Neural progenitor cell (in vitro differentiated cells): ENCODE measurements at places on chromosomes 16 and 17. TPM values are rescaled to one million over a fixed set of nuclear protein-coding genes. Genes with fewer than 3 reads are reported as not detected.
A peak's percentile ranks its signal among the peaks of the same experiment; 100 is the strongest.

DNA sequence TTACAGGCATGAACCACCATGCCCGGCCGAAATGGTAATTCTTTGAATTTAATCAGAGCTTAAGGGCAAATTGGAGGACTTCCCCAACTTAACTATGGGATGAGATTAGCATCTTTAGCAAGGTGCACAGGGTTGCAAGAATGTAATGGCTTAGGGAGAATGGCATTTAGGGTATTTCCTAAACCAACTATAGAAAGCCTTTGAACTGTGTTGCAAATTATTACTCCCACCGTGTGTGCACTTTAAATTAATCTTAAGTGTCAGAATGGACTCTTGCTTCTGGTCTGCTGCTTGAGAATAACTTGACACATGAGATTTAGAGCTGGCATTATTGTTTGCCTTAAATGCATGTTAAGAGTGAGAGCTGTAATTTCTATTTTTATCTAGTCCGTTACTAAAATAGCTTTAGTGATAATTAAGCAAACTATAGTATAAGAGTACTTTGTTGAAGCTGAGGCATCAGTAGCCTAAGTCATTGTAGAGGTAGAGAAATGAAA lies 59.8 kb downstream of the TUBD1 start:
- no peaks in the 10 kb centered on the region for H3K36me3 ChIP-seq
- no peaks in the 10 kb centered on the region for H3K27me3 ChIP-seq
- no peak overlapping the region for H3K4me3 ChIP-seq

DNA sequence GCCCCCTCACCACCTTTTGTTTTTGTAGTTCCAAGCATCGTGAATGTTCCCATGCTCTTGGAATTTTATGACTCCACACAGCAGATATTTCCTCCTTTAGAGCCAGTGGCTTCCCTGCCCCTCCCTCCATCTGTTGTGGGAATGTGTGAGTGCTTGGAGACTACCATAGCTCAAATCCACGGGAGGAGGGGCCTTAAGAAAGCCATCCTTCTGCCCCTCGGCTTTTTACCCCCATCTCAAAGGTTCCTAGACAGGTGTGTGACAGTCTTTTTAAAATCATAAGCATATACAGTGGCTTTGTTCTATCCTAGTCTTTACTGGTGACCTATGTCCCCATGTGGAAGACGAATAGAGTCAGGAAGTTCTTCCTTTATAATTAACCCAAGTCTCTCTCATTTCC lies 47.2 kb downstream of the YPEL2 start:
- no peaks in the 10 kb centered on the region for H3K27me3 ChIP-seq
- no peak overlapping the region for H3K4me3 ChIP-seq
- peaks cover 5% of the 10 kb centered on the region for H3K4me1 ChIP-seq
- no peaks in the 10 kb centered on the region for H3K36me3 ChIP-seq
- no peak for DNase-seq

DNA sequence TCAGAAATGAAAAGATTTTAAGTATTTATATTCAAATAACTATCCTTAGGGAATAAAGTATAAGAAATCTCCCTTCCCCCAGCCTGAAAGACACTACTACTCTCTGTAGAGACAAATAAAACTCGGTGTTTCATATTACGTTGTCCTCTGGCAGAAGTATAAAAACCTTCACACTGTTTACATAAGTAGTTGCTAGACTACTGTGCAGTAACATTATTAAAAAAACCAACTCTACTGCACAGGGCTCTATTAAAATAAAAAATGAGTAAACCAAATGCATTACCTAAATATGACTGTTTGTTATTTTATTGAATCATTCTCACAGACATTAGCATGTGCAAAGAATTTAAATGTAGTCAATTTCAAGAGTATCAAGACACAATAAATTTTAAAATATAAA lies 67.4 kb downstream of the MED13 start:
- H3K4me3 ChIP-seq = no peak overlapping the region
- H3K4me1 ChIP-seq = no peaks in the 10 kb centered on the region
- no peak for DNase-seq
- H3K27me3 ChIP-seq = no peaks in the 10 kb centered on the region
- no peak overlapping the region for H3K27ac ChIP-seq
- H3K36me3 ChIP-seq = peaks cover 14% of the 10 kb centered on the region

GRCh38 chr17:28996554-28997096 lies 9.2 kb downstream of the SEZ6 start:
- peaks cover 26% of the 10 kb centered on the region for H3K4me1 ChIP-seq
- peak; percentile 41 for DNase-seq
- H3K36me3 ChIP-seq = no peaks in the 10 kb centered on the region
- H3K27me3 ChIP-seq = no peaks in the 10 kb centered on the region
- no peak overlapping the region for H3K4me3 ChIP-seq

- H3K4me3 ChIP-seq = no peak overlapping the region
- peaks cover 14% of the 10 kb centered on the region for H3K36me3 ChIP-seq
- H3K4me1 ChIP-seq = no peaks in the 10 kb centered on the region
- H3K27ac ChIP-seq = no peak overlapping the region
- no peak for DNase-seq
- H3K27me3 ChIP-seq = no peaks in the 10 kb centered on the region
These were observed 130.6 kb downstream of the NLK start for GRCh38 chr17:28173031-28173561.

DNA sequence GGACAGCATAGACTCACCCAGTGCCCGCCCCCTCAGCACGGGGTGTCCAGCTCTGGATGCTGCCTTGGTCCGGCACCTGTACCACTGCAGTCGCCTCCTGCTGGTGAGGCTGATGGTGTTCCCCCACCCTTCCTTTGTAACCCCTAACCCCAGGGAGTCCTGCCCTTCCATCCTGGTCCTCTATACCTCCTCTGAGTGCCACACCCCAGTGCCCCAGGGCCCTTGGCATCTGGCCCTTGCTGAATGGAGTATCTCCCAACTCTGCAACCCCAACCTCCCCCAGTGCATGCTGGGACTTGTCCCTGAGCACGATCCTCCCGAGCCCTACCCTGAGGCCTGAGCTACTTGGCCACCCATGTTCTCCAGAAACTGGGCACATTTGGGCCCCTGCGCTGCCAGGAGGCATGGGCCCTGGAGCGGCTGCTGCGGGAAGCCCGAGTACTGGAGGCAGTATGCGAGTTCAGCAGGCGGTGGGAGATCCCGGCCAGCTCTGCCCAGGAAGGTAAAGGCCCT lies 15.8 kb downstream of the RIPOR1 start:
- peaks cover 11% of the 10 kb centered on the region for H3K27me3 ChIP-seq
- no peak overlapping the region for H3K4me3 ChIP-seq
- no peaks in the 10 kb centered on the region for H3K4me1 ChIP-seq
- H3K36me3 ChIP-seq = no peaks in the 10 kb centered on the region
- DNase-seq = no peak

DNA sequence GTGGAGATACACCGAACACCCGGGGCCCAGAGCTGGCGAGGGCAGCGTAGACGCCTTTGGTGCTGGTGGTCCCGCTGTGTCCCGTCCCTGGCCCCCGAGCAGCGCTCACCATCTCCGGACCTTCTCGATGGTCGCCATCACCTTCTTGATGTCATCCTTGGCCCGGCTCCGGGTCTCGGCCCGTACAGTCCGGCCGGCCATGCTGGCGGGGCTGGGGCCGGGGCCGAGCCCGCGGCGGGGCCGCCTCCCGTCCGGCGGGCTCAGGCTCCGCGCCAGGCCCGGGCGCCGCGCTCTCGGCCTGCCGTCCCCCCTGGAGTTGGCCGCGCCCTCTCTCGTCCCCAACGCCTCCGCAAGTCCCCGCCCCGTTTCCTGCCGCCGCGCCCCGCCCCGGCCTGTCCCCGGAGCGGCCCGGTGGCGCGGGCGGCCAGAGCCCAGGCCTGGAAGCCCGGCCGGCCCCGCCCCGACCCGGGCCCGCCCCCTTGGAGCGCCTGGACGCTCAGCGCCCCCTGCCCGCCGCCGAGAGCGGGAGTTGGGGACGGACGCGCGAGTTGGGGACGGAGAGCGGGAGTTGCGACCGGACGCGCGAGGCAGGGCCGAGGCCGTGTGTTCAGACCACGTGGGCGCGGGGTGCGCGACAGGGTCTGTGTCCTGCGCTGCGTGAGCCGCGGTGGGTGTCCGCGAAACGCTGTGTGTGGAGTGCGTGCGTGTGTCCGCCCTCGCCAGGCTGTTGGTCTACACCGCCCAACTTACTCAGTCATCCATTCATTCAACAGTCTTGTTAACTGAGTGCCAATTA lies at the start of gene BCL7C:
Gene BCL7C (minus strand): TSS at position 334 of the 796 bp plus-strand sequence. CDS start 133 bp downstream, at position 201.
- H3K4me1 ChIP-seq = peaks cover 16% of the 10 kb centered on the region
- no peak within 1 kb of the TSS for H3K27ac ChIP-seq
- peak within 1 kb of the TSS; percentile 71 for H3K4me3 ChIP-seq
- no peaks in the 10 kb centered on the region for H3K36me3 ChIP-seq
- peaks cover 12% of the 10 kb centered on the region for H3K27me3 ChIP-seq
- DNase-seq = peak; percentile 98

GRCh38 chr17:67467500-67468455 lies 90.7 kb downstream of the PITPNC1 start:
- no peak for DNase-seq
- H3K27me3 ChIP-seq = no peaks in the 10 kb centered on the region
- H3K4me3 ChIP-seq = no peak overlapping the region
- peaks cover 14% of the 10 kb centered on the region for H3K4me1 ChIP-seq

- no peak overlapping the region for H3K4me3 ChIP-seq
- no peaks in the 10 kb centered on the region for H3K36me3 ChIP-seq
- no peak overlapping the region for H3K27ac ChIP-seq
- H3K4me1 ChIP-seq = no peaks in the 10 kb centered on the region
These were observed 14.2 kb upstream of the NLRC3 start for GRCh38 chr16:3591436-3591803.

GRCh38 chr17:65527381-65527780 lies 34.1 kb downstream of the AXIN2 start:
- H3K27ac ChIP-seq = no peak overlapping the region
- no peak for DNase-seq
- peaks cover 28% of the 10 kb centered on the region for H3K4me1 ChIP-seq
- no peaks in the 10 kb centered on the region for H3K27me3 ChIP-seq
- H3K4me3 ChIP-seq = no peak overlapping the region

- H3K36me3 ChIP-seq = no peaks in the 10 kb centered on the region
- H3K27ac ChIP-seq = no peak overlapping the region
- no peak overlapping the region for H3K4me3 ChIP-seq
- no peaks in the 10 kb centered on the region for H3K4me1 ChIP-seq
These were observed 79.9 kb upstream of the CBX4 start for GRCh38 chr17:79919164-79919585.

DNA sequence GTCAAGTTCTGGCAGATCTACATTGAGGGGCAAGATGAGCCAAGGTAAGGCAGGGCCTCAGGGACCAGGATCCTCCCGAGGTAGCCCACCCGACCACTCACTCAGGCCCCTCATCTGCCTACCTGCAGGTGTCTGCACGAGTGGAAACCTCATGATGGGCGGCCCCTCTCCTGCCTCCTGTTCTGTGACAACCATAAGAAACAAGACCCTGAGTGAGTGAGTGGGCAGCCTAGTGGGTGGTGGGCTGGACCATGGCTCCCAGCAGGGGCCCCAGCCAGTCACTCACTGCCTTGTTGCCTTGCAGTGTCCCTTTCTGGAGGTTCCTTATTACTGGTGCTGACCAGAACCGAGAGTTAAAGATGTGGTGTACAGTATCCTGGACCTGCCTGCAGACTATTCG lies 5.4 kb downstream of the EDC4 start:
- H3K4me1 ChIP-seq = peaks cover 5% of the 10 kb centered on the region
- H3K36me3 ChIP-seq = no peaks in the 10 kb centered on the region
- H3K27ac ChIP-seq = no peak overlapping the region
- DNase-seq = no peak
- no peaks in the 10 kb centered on the region for H3K27me3 ChIP-seq
- no peak overlapping the region for H3K4me3 ChIP-seq

DNA sequence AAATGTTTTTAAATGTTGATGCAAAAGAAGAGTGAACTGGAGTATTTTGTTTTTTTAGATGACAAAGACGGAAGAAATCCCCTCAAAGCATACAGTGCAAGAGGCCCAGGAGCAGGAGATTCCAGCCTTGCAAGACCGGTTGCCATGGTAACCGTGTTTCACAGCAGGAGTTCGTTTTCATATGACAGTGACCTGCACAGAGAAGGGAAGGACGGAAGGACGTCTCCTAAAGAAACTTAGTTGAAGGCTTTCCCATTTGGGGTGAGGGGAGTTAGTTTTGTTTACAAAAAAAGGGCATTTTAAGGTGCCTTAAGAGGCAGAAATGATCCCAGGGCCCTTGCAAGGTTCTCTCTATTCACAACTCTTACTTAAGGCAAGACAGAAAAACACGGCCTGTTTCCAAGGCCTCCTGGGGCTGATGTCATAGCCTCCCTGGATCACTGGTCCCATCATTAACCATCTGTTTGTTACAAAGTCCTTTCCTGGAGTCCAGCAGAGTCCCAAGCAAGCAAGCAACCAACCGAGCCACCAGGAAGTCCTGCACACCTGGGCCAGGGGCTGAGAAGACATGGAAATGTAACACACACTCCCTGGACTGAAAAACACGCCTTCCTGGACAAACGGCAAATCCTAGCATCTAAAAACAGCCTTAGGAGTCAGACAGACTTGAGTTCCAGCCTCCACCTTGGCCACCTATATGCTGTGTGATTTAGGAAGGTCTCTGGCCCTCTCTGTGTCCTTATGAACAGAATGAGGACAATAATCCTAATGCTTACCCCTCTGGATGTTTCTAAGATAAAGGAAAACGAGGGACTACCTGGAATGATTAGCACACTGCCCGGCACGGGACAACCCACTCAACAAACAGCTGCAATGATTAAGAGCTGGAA lies 30.3 kb upstream of the RPH3AL start:
- H3K27ac ChIP-seq = no peak overlapping the region
- peaks cover 33% of the 10 kb centered on the region for H3K27me3 ChIP-seq
- H3K4me3 ChIP-seq = peak overlapping the region; percentile 8

DNA sequence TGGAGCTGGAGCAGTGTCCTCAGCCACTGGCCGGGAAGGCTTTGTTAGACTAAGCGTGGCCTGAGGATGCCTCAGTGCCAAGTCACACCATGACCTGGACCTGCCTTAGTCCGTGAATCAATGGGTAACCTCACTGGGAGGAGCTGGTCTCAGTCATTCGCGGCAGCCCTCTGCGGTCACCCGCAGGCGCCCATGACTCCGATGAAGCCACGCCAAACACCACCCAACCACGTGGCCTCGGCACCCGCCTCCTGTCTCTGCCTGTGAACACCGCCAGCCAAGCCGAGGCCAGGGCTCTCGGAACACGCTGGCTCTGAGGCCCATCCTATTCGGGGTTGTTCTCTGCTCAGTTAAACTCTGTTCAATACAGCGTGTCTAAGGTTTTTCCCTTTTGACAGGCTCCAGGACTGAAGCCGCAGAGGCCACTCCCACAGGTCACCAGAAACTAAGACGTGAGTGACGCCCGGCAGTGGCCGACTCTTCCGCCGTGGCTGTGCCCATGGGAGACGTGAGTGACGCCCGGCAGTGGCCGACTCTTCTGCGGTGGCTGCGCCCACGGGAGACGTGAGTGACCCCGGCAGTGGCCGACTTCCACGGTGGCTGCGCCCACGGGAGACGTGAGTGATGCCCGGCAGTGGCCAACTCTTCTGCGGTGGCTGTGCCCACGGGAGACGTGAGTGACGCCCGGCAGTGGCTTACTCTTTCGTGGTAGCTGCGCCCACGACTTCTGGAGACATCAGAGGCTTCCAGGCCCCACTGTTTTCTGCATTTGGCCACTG lies 16.8 kb upstream of the PABPN1L start:
- H3K4me3 ChIP-seq = no peak overlapping the region
- H3K36me3 ChIP-seq = no peaks in the 10 kb centered on the region
- H3K27ac ChIP-seq = no peak overlapping the region
- no peak for DNase-seq
- no peaks in the 10 kb centered on the region for H3K27me3 ChIP-seq
- H3K4me1 ChIP-seq = peaks cover 7% of the 10 kb centered on the region

The TAT gene
- not detected in 2 replicates for total RNA-seq

The IRX3 gene
- 4.6 and 9.1 TPM in 2 replicates for total RNA-seq

The TRIM47 gene
- 0.90 and 1.3 TPM in 2 replicates for total RNA-seq

The ADGRG3 gene
- not detected in 2 replicates for total RNA-seq

The RAB37 gene
- 1.5 and 4.3 TPM in 2 replicates for total RNA-seq

The HIGD1B gene
- not detected in 2 replicates for total RNA-seq

The C17orf50 gene
- not detected in 2 replicates for total RNA-seq

The CD300LF gene
- total RNA-seq = not detected in 2 replicates

The LGALS9 gene
- total RNA-seq = 0.37 and 0.54 TPM in 2 replicates
